ENCODE measurements at places on chromosomes 2 and 18.
A peak's percentile ranks its signal among the peaks of the same experiment; 100 is the strongest.

DNA sequence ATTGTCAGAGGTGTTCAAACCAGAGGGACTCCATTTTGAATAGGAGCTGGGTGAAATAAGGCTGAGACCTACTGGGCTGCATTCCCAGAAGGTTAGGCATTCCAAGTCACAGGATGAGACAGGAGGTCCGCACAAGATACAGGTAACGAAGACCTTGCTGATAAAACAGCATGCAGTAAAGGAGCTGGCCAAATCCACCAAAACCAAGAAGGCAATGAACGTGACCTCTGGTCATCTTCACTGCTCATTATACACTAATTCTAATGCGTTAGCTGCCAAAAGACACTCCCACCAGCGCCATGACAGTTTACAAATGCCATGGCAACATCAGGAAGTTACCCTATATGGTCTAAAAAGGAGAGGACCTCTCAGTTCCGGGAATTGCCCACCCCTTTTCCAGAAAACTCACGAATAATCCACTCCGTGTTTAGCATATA lies 10.6 kb downstream of the SH3YL1 start:
- DNase-seq = no peak

- DNase-seq = no peak
Measured at GRCh38 chr2:3257166-3257565, 120.5 kb downstream of the EIPR1 start.

GRCh38 chr2:237404413-237404812 lies 9.6 kb downstream of the COL6A3 start:
- no peak for DNase-seq

- DNase-seq = peak; percentile 59
Measured at GRCh38 chr2:55862246-55862645, 61.3 kb downstream of the EFEMP1 start.

- no peak for DNase-seq
Measured at GRCh38 chr18:47522359-47522758, 270.9 kb upstream of the SKOR2 start.

All from Daoy (cell line).